Tongue (tissue), 3 donors: ENCODE measurements at places on chromosomes 16 and 17.

DNA sequence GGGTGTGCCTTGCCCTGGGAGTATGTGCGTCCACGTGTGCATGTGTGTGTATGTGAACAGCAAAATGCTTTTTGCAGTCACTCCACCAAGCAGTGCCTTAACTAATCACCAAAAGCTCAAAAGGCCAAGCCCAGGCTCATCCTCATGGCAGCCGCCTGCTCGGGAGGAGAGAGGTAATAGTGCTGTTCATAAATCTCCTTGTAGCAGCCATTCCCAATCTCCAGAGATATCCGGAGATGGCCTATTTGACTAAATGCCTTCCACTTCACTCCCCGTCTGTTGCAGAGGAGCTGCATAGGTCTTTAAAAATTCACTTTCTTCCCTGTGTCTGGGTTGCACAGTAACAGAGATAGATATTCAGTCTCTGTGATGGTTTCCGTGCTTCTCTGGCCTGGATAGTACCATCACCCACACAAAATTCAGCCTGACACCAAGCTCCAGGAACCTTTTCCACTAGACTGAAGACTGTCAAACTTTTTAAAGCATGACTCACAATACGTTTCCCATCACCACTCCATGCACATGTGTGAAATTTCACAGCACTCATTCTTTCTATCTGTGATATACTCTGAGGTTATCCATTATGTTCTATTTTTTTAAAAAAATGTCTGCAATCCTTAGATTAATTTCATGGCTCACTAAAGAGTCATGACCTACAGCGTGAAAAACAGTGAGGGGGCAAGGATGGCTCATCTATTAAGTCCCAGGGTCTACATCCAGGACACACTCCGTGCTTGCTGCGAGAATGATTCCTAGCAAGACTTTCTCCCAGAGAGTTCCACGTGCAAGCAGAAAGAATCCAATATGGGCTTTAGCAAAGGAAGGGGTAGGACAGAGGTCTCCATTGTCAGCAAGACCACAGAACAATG, 357.8 kb downstream of the GRIN2A start:
- DNase-seq, result no peak

GRCh38 chr17:42456223-42457106, 2.2 kb upstream of the ATP6V0A1 start:
- DNase-seq, result peak; percentile 21

DNA sequence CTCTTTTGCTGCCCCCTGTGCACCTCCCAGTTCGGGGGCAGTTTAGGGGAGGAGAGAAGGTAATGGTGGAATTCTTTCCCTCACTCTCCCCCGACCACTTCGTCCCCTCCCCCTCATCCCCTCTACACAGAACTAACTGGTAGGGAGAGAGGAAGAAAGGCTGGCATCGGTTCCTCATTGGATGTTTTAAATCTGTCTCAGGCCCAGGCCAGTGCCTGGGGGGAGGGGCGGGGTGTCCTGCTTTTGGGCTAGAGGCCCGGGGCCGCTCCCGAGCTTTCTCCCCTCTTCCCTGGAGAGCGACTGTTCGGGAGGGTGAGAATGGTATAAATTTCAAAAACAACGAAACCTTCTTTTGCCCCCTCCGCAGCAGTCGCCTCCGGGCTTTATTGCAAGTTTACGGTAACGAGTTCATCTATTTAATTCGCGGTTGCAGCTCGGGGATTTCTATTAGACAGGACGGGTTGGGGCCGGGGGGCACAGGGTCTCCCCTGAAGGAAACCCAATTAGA, at the start of gene PRAC2:
Gene PRAC2 (plus strand): TSS at position 271 of the 508 bp plus-strand sequence. CDS start 1,226 bp downstream, outside the sequence.
- no peak for DNase-seq

- DNase-seq, result no peak
Observed at GRCh38 chr16:83164816-83165215, 538.0 kb downstream of the CDH13 start.

DNA sequence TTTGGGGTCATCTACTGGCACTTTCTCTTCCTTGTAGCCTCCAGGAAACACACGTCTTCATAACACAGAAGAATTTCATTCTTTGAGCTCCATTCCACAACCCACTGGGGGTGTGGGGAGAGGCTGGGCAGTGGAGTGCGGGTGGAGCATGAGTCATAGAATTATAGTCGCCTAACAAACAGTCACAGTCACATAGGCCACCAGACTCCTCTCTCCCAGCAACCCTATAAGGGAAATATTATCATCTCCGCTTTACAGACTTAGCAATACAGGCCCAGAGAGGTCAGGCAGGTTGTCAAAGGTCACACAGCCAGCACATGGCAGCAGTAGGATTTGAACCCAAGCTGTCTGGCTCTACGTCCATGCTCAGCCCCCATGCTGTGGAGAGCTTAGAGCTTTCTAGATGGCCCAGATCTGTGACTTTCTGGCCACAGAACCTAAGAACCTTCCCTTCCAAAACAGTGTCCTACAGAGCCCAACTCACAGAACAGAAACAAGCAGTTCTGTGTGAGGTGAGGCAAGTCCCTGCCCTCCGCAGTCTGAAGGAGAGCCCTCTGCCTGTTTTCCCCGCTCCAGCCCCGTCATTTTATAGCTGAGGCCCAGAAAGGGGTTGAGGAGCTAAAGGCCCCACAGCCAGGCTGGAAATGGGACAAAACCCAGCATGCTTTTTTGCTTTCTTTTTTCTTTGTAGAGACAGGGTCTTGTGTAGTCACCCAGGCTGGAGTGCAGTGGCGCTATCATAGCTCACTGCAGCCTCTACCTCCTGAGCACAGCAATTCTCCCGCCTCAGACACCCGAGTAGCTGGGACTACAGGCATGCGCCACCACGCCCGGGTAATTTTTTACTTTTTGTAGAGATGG, 10.7 kb upstream of the LITAF start:
- peak; percentile 77 for DNase-seq

DNA sequence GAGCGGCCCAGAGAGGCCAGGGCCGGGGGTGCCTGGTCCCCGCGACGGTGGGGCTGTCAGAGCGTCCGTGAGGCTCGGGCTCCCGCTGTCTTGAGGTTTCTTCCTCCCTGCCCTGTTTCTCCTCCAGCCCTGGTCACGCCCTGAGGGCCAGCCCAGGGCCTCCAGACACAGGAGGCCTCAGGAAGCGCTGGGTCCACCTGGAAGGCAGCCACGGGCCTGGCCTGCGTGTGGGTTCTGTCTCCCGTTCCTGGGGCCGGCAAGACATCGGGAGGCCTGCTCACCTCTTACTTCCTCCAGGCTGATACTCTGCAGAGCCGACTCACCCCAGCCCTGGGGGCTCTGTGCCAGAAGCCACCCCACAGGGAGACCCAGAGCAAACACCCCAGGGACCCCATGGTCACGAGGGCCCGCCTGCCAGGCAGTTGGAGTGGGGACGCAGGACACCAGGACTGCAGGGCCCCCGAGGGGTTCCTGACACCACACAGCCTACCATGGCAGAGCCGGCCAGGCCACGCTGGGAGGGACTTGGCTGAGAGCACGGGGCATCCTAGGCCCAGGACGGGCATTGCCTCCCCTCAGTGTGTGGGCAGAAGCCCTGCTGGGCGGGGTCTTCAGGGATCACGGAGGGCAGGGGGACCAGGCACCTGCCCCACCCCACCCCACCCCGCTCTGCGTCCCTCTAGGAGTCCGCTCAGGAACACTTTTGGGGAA, 18.9 kb upstream of the CACNA1H start:
- no peak for DNase-seq

DNA sequence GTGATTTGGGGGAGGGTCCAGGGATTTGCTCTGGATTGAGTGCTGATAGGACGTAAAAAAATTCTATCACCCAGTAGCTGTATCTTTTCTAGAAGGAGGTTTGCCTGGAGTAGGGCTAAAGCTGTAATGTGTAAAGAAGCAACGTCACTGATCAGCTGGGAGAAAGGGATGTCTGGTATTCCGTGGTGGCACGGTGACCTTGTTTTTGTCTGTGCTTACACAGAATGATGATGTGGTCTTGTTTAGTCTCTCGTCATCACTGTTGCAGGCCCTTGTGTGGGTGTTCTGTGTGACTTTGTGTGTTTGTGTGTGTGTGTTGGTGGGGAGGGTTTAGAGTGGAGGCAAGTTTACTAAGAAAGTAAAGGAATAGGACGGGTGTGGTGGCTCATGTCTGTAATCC, 22.5 kb upstream of the ARHGAP17 start:
- DNase-seq, result no peak

DNA sequence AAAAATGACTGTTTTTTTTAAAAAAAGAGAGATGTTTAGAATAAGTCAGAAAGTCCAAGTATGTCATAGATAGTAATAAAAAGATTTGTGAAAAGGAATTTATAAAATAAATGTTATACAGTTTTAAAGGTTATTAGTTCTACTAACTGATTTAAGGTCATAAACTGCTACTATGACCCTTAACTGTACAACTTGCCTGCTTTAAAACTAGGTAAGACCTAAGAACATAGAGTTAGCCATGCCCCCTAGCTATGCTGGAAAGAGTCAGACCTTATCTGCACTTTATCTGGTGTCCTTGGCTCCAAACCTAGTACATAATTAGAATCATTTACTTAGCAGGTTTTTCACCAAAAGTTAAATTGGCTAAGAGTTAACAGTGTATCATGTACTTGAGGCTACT, 23.5 kb upstream of the SLC6A2 start:
- no peak for DNase-seq

GRCh38 chr17:75589012-75589918, 1.7 kb downstream of the MYO15B start:
- peak; percentile 97 for DNase-seq

DNA sequence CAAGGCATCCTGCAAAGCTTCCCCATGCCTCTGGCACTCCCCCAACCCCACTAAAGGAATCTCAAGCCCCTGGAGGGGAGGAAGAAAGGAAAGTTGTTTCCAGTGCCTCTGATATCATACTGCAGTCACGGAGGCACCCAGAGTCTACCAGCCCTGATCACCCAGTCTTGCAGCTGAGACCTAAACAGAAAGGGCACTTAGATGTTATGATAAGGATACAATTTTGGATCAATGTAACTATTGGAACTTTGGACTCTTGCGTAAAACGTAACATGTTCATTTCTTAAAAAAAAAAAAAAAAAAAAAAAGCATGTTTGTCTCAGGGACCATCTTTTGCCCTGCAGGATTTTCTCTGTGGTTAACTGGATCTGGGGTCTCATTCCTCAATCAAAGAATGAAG, 52.4 kb upstream of the COX10 start:
- no peak for DNase-seq

DNA sequence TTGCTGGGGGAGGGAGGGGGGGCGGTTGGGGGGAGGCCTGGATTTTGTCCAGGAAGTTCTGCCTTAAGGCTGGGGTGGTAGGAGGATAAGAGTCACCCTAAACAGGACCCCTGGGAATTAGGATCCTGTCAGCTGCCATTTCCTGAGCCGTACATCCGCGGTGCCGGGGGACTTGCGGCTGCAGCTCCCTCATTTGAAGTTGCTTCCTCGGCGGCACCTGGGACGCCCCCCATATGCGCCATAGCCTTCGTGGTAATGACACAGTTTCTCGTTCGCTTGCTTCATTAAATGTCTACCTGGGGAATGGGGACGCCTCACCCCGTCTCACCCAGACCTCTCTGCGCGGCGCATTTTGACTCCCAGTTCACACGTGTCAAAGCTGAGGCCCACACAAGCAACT, 55.1 kb upstream of the PABPN1L start:
- DNase-seq, result no peak

GRCh38 chr17:75498039-75498725, 17.2 kb downstream of the CASKIN2 start:
- DNase-seq, result no peak

DNA sequence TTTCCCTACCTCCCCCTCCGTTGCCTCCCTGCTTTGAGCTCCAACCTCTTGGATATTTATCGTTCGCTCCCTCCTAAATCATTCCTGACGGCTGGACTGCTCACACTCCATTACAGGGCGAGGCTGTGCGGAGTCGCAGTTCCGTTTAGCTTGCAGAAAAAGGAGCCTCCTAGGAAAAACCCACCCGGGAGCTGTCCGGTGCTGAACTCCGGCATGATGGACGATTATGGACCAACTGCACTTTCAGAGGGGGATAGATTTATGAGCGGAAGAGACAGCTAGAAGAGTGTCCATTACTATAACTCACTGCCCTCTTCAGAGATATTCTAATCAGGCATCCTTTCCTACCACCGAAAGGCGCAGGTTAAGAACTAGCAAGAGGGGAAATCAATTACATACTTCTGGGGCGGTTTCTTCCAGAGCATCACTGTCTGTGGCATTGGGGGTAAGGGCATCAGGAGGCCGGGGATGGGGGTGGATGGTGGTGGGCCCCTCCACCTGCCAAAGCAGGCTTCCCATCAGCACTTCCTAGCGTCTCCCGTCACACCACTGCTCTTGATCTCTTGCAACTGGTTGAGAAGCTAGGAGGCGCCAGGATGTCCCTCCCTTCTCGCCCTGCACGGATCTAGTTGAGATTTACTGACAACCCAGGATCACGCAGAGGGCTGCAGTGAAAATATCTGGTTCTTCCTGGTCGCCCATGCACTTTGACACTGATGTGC, 251.2 kb downstream of the ENGASE start:
- DNase-seq, result peak; percentile 79

DNA sequence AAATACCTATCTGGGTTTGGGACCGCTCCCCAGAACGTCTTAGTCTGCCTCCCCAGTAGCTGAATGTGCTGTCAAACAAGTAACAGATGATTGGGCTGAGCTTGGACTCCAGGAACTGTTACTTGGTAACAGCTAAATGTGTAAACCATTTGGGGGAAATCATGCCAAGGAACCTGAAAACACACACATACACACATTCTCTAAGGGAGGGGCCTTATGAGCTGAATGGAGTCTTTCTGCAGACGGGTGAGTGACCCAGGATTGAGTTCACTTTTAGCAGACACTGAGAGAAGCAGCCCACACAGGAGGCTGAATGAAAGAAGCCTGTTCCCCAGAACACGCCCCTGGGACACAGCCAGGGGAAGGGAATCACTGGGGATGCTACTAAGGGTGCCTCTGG, 1.6 kb downstream of the ACLY start:
- peak; percentile 84 for DNase-seq

- DNase-seq, result peak; percentile 43
Observed at GRCh38 chr17:48804936-48805411, 12.1 kb downstream of the TTLL6 start.
